Stimulated activated CD4-positive, alpha-beta T cell treated with anti-CD3 and anti-CD28 coated beads, Interleukin-2, amount 100 ng/mL, for 24 hours (primary cell): ENCODE measurements at places on chromosomes 7 and 10.

DNA sequence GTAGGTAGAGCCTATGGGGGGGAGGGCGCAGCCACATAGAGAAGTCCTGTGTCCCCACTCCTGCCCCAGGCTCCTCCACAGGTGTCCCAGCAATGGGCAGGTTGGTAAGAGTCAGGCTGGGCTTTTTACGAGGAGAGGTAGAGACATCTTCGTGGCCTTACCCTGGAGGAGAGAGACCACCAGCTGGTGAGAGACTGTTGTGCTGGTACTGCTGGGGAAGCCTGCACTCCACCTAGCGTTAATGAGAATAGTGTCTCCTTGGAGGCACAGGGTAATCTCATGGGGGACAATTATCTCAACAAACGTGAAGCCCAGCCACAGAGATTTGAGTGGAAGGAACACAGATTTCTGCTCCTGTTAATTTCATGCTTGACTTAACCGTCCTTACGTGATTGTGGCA, 29.5 kb upstream of the RASGEF1A start:
- no peak for DNase-seq

DNA sequence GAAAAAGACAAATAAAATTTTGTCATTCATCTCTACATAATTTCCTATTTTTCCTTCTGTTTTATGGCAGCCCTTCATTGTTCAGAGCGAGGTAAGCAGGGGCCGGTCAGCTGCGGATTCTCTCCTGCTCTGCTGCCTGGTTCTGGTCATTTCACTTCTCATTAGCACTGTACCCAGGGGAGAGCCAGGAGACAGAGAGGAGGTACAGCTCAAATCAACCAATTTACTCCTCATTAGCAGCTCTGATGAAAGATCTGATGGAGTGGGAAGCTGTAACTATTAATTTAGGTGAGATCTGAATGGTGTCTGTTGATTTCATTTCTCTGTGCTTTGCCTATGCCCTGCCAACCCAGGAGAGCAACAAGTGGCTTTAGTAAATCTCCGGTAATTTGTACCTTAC, 241.5 kb upstream of the PFKP start:
- DNase-seq, result no peak

DNA sequence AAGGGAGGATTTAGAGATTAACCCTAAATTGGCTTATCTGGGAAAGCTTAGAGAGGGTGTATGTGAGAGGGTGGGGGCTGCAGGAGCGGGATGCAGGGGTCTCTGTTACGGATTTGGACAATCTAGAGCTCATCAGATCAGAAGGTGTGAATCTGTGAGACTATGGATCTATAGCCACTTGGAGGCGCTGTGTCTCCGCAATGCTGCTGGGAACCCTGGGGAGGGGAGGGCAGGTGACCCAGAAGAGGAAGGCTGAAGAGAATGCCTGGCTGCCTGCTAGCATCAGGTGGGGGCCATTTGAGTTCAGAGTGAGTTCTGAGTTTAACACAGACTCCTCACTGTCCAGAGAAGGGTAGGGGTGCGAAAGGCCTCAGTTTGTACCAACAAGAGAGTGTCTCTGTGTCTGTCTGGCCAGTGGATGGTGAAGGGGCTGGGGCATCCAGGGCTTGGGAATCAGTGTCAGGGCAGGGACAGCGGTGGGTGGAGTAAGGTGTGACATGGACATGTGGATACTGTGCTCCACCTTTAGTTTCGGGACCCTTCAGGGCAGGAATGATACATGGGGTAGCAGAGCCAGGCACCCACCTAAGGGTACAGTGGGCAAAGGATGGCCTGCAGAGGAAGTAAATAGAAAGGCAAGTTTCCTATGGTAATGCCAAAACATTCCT, 187.3 kb upstream of the PRSS58 start:
- peak; percentile 33 for DNase-seq

DNA sequence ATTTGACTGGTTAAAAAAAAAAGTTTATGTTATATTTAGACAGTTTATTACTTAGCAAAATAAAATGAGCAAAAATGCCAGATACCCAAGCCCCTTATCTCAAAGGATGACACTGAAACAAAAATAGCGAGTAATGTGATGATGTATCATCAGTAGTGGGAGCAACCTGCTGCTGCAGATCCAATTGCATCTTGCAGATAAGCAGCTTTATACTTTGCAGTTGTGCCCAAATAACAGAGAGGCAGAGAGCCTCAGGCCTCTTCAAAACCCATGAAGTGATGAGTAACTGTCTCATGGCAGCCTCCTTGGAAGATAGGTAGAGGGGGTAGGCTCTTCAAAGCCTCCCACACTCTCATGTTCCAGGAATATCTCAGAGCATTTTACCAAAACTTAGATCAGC, 468.2 kb upstream of the LRRTM3 start:
- no peak for DNase-seq

DNA sequence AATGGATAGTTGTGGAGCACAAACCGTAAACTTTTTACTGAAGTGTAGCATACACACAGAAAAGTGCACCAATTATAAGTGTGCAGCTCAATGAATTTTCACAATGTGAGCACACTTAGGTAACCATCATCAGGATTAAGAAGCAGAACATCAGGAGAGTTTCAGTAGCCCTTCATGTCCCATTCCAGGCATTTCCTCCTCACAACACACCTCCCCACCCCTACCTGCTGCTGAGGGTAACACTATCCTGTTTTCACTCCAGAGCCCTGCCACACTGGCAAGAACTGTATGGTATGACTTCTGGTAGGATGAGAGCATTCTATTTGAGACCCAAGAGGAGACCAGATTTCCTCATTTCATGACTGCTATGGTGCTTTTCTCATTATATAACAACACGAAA, 166.5 kb downstream of the PPP1R3A start:
- DNase-seq, result no peak
